BJ (cell line): ENCODE measurements at places on chromosomes 1 and 21.
A peak's percentile ranks its signal among the peaks of the same experiment; 100 is the strongest.

DNA sequence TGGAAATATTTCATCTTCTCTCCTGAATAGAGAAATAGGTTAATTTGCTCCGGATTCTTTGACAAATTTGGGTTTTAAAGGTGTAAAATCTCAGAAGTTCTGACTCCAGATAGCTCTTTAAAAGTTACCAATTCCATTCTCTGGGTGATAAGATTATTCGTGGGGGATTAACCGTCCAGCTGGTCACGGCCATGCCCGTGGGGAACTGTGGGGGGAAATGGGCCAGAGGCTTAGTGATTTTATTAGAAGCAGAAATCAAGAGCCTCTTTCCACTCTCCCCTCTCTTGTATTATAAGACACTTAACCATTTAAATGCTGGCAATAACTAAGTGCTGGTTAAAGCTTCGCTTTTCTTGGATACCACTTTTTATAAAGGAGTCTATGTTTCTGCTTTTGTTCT is 376.4 kb upstream of the KAZN start:
- no peak for DNase-seq

DNA sequence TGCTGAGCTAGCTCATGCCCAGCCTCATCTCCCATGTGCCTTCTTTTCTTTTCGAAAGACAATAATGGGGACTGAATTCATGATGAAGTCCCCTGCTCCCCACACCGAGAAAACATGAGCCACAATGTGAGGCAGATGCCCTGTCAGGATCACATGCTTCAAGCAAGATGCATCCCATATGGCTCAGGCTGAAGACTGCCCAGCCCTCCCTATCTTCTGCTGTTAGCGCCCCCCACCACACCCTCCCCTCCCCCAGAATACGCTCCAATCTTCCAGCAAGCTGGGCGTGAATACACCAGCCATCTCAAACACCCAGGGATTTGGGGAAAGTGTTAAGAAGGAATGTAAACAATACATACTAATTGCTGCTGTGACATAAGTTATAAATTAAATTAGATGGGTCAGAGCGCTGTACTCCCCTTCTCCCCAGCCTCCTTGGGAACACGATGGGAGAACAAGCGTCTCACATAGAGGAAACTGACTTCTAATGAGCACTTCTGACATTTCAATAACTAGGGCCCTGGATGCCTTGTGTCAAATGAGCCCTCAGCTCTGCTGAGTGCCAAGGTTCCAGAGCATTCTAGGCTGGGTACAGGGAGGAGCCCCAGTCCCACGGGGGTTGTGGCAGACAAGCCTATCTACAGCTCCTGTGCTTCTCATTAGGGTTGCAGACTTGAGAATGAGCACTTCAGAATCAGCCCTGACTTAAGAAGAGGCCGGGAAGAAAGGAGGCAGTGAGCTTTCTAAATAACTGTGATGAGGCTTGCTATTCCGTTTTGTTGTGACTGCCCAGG is 55.6 kb downstream of the TNR start:
- no peak for DNase-seq

DNA sequence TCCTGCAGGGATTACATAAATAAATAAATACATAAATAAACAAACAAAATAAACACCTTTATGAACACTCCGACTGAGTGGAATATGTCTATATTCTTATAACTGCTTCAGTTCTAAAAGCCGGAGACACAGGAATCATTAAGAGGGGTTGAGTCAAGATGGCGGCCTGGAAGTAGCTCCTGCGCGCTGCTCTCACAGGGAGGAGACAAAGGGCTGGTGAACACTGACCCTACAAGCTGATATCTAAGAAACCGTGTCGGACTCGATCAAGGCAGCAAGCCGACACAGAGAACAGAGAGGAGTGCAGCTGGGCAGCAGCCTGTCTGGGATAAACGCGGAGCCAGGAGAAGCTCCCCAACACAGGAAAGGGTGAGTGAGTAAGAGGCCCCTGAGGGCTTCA is 1098.6 kb upstream of the NCAM2 start:
- DNase-seq: no peak

DNA sequence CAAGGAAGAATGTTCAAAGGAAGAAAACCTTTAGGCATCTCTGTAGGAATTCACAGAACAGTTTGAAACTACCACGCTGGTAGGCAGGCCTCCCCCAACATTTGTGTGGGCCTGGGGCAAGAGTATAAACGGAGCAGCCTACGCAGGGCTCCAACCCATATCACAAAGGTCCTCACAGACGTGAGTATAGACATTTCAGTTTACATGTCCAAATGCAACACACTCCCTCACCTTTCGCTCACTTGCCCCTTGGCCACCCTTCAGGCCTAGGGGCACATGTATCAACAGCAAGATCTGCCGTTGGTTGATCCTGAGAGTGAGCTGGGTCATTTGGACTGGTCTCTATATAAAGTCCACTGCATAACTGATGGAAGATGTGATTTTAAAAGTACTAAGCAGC is 133.3 kb downstream of the ACBD6 start:
- no peak for DNase-seq

DNA sequence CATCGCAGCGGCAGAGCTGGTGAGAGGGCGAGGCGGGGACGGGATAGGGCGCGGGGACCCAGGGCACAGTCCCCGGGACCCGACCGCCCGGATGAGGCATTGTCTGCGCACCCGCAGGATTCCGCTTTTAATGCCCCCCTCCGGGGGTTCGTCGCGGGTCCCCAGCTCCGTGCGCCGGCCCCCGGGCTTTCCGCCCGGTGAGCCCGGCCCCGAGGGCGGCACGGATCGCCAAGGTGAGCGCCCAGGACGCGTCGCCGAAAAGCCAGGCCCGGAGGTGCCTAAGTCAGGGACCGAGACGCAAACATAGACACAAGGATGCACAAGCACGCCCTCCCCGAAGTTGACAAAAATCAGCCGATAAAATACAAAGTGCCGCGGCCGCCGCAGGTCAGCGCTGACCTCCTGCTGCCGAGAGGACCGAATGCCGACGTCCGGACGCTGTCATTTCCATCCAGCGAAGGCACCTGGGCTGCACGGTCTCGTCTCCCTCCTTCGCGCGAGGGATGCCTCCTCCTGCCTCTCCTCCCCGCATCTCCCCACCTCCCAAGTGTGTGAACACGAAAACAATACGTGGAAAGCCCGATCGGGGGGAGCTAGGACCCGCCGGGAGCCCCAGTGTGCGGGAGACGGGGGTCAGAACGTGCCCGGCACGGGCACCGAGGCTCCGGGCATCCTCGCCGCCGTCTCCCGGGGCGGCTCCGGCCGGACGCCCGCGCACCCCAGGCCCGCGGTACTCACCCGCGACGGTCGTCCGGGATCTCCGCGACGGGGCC is 101.1 kb upstream of the SOD1 start:
- no peak for DNase-seq

DNA sequence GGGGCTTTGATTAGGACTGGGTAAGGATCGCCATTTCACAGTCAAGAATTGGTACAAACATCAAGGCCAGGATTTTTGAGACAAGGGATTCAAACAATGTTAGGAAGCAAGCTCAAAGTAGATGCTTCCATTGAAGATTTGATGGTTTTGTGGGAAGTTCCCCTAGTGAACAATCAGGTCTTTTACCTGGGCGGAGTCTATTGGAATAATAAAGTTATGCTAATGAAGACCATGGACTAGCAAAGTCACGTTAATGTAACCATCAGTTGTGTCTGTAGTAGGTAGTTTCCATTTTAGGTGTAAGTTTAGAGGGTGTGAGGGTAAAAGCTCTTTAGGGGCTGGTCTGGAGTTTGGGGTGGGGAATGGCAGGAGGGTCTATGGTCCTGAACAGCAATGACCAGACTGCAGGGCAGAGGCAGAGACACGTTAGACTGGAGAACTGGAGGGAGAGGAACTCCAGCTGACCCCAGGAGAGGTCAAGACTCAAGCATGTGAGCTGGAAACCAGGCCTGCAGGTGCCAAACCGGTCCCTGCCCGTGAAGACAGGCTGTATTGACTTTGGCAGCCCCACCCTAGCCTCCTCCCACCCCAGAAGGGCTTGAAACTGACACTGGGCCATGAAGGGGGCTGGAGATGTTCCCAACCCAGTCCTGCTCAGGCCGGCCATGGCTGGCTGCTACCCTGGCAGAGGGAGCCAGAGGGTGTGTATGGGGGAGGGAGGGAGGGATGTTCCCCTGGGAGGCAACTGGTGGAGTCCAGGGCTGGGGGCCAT is 36.0 kb upstream of the GPR37L1 start:
- DNase-seq: no peak

- no peak for DNase-seq
Observed at GRCh38 chr1:151935154-151935553, 25.8 kb upstream of the THEM4 start.

DNA sequence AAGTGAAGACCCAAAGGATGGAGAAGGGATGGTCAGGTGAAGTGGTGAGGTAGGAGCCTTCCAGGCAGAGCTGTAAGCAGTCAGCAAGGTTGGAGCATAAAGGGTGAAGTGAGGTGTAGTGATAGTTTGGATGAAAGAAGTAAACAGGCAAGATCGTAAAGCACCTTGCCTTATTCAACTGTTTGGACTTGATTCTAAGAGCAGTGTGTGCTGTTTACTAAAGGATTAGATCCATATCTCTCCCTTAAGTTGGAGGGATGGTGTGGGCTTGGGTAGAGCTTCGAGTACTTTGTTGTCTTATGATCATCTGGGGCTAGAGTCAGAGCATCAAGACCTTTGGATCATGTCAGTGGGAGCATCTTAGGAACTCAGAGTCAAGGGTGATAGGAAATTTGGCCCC is 39.8 kb upstream of the CD34 start:
- DNase-seq: no peak

DNA sequence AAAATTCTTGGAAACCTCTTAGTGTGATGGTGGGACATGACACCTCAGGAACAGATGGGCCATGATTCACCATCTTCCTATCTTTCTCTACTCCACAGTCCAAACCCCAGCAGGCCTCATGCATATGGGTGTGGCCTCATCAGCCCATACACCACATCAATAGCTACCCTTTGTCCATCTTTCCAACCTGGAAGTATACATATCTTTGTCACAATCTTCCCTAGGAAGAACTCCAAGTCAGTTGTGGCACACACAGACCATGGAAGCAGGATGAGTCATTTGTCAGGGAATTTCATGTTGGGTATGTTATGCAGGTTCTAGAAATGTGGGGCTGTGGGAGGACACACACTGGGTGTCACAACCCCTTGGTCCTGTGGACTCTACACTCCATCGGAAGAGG is 30.5 kb upstream of the CLCA4 start:
- no peak for DNase-seq

GRCh38 chr1:246597340-246597739 is 31.1 kb downstream of the CNST start:
- DNase-seq: peak; percentile 63

GRCh38 chr1:30166174-30166573 is 557.2 kb downstream of the MATN1 start:
- DNase-seq: no peak

DNA sequence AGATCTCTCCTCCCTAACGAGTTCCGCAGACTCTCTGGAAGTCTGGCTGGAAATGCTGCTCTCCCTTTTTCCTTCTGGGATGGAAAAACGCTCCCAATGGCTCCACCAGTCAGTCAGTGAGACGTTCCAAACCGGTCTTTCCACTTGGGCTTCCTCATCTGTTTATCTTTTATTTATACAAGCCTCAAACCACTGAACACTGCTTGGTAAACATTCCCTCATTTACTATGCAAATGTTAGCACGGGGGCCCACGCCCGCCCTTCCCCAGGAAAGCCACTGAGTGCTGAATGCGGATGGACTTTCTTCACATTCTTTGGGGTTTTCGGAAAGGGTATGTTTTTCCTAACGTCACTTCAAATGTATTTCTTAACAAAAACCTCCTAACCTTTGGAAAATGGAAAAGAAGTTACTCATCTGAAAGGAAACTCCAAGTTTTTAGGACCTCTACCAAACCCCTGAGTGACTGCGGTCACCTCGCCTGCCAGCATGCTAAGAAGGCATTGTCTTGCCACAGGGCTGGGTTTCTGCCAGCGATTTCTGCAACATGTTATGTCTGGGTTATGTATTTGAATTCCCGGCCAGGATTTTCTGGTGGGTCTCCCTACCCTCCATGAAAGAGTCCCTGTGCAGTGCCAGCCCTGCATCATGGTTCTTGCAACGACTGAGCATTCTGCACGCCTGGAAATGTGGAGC is 14.0 kb upstream of the UMODL1 start:
- peak; percentile 37 for DNase-seq

GRCh38 chr21:41956926-41957729 is 3.3 kb upstream of the C2CD2 start:
- peak; percentile 37 for DNase-seq

GRCh38 chr1:161495490-161495889 is 9.8 kb upstream of the FCGR2A start:
- no peak for DNase-seq

- no peak for DNase-seq
Observed at GRCh38 chr1:211895126-211895759, 64.7 kb upstream of the LPGAT1 start.

GRCh38 chr1:45510036-45510971 is 10.2 kb downstream of the MMACHC start:
- DNase-seq: no peak

DNA sequence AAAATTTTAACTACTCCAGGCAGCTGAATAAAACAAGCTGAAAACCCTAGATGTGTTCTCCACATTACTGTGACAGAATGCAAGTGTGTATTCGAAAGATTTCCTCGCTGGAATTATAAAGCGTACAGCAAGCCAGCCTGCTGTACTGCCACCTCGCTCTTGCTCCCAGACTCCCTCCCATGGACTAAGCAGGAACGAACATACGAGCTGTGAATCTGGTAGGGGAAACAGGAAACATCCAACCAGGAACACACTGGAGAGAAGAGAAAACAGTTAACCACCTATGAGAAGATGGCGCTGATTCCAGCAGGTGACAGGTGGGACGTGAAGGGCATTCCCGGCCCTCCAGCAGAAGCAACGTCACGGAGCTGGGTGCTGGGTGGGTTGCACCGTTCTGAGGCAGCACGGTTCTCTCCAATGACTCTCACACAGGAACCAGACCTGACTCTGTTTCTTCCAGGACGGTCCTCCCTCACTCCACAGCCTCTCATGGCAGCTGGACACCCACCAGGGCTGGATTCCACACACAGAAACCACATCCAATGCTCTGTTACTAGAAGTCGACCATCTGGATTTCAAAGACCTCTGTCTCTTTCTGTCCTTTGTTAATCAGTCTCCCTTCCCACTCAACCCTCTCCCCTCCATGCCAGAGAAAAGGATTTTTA is 219.2 kb downstream of the RERE start:
- DNase-seq: no peak

DNA sequence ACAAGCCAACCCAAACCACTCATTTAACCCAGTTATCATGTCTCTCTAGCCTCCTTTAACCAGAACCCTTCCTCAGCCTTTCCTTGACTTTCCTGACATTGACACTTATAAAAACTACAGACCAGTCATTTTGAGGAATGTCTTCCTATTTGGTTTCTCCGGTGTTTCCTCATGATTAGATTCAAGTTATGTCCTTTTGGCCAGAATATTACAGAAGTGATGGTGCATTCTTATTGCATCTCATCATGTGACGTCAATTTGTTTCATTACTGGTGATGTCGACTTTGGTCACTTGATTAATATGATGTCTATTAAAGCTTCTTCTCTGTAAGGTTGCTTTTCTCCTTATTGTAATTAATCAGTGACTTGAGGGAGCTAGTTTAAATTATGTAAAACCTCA is 6.1 kb upstream of the RCSD1 start:
- no peak for DNase-seq
